ENCODE measurements at places on chromosomes 5 and 9. TPM values are rescaled to one million over a fixed set of nuclear protein-coding genes. Genes with fewer than 3 reads are reported as not detected.

DNA sequence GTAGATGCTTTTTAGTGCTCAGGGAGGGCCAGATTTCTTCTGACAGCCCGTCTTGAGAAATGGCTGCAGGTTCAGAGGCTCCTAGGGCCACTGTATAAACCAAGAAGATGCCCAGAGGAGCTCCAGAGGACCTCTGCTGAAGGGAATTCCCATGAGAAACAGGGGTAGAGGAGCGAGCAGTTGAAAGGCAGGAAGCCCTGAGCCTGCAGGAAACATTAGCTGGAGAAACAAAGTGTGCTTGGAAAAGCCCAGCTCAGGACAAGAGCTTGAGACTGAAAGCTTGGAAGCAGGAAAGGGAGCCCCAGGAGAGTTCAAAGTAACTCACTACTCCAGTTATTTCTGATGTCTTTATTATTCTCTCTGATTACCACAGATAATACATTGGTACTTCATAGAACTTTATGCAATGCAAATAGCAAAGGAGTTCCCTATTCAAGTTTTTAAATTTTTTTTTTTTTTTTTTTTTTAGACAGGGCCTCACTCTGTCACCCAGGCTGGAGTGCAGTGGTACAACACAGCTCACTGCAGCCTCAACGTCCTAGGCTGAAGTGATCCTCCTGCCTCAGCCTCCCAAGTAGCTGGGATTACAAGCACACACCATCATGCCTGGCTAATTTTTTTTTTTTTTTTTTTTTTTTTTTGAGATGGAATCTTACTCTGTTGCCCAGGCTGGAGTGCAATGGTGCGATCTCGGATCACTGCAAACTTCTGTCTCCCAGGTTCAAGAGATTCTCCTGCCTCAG is 16.5 kb downstream of the HBEGF start:
- no peaks in the 10 kb centered on the region for H3K36me3 ChIP-seq
- no peak for DNase-seq
- H3K4me1 ChIP-seq: peaks cover 3% of the 10 kb centered on the region

GRCh38 chr5:172777881-172778814 is 7.2 kb upstream of the DUSP1 start:
- peaks cover 10% of the 10 kb centered on the region for H3K4me1 ChIP-seq
- peak overlapping the region; percentile 99 for H3K27ac ChIP-seq
- H3K27me3 ChIP-seq: no peaks in the 10 kb centered on the region
- H3K36me3 ChIP-seq: no peaks in the 10 kb centered on the region
- H3K4me3 ChIP-seq: no peak overlapping the region

- H3K4me1 ChIP-seq: no peaks in the 10 kb centered on the region
- DNase-seq: no peak
- no peaks in the 10 kb centered on the region for H3K27me3 ChIP-seq
- H3K27ac ChIP-seq: no peak overlapping the region
- H3K36me3 ChIP-seq: no peaks in the 10 kb centered on the region
- H3K4me3 ChIP-seq: no peak overlapping the region
Observed at GRCh38 chr9:20238921-20239320, 383.4 kb downstream of the MLLT3 start.

GRCh38 chr5:59299006-59299405 is 594.5 kb downstream of the PDE4D start:
- no peak for DNase-seq
- H3K4me3 ChIP-seq: no peak overlapping the region
- H3K36me3 ChIP-seq: no peaks in the 10 kb centered on the region

DNA sequence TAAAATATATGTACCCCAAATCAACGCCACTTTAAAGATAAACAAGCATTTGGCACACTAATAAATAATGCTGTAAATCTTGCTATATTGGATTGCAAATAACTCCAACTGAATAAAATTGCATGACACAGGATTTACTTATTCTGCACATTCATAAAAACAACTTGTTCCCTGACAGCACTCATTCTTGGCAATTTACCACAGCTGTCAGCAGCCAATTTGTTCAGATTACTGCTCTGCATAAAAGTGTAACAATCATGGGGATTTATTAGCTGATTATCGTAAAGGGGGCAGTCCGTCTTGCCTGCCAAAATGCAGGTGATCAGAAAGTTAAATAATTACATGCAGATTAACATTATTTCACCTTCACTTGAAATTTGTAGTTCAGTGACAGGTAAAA is 285.3 kb downstream of the SLF1 start:
- no peak overlapping the region for H3K4me3 ChIP-seq
- DNase-seq: no peak
- no peak overlapping the region for H3K27ac ChIP-seq
- no peaks in the 10 kb centered on the region for H3K27me3 ChIP-seq

GRCh38 chr5:139708877-139709581 is 60.9 kb downstream of the CXXC5 start:
- no peaks in the 10 kb centered on the region for H3K36me3 ChIP-seq
- H3K27ac ChIP-seq: no peak overlapping the region
- no peaks in the 10 kb centered on the region for H3K27me3 ChIP-seq
- DNase-seq: peak; percentile 74

Gene IFNA2
- total RNA-seq: not detected

Gene CEL
- 0.26 TPM for total RNA-seq

Gene PCDHAC1
- 1.2 TPM for total RNA-seq

Gene FOXI1
- total RNA-seq: not detected

Gene FBN2
- total RNA-seq: 1.0 TPM

Data from uterus (tissue), 4 donors.